Stimulated activated CD4-positive, alpha-beta T cell treated with anti-CD3 and anti-CD28 coated beads, Interleukin-4, amount 100 ng/mL, for 24 hours (primary cell): ENCODE measurements at places on chromosomes 5 and 9.

- DNase-seq = no peak
Observed at GRCh38 chr5:116765441-116765840, 190.8 kb upstream of the SEMA6A start.

DNA sequence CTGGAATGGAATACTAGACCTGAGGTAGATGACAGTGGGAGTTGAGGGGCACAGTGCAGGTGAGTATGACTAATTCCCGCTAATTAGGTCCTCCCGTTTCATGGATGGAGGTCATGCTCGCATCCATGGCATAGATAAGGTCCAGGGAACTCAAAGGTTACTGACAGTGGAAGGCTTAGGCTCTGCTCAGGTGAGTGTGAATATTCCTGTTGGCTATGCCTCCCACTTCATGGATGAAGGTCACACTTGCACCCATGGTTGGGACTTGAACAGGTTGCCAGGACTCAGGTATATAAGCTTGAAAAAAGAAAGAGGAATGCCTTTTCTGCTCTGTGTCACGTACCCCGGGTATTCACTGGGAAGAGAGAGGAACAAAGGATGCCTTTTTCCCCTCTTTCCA is 19.8 kb upstream of the UNC13B start:
- no peak for DNase-seq

GRCh38 chr5:73391441-73391881 is 57.1 kb downstream of the FOXD1 start:
- DNase-seq = no peak

DNA sequence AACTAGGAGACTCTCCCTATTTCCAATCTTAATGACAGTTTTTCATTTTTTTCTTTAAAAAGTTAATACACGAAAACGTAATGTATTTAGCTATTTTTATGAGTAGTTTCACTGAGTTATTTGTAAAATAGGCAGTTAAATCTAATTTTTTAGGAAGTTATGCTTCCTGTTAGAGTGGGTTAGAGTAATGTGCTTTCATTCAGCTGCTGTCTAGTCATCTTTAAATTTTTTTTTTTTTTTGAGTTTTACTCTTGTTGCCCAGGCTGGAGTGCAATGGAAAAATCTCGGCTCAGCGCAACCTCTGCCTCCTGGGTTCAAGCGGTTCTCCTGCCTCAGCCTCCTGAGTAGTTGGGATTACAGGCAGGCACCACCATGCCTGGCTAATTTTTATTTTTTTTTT is 34.0 kb downstream of the CDC42SE2 start:
- no peak for DNase-seq

- DNase-seq = no peak
Observed at GRCh38 chr5:135085936-135086725, 52.1 kb upstream of the PITX1 start.

- DNase-seq = peak; percentile 31
Observed at GRCh38 chr9:764105-764524, 77.4 kb upstream of the DMRT1 start.

DNA sequence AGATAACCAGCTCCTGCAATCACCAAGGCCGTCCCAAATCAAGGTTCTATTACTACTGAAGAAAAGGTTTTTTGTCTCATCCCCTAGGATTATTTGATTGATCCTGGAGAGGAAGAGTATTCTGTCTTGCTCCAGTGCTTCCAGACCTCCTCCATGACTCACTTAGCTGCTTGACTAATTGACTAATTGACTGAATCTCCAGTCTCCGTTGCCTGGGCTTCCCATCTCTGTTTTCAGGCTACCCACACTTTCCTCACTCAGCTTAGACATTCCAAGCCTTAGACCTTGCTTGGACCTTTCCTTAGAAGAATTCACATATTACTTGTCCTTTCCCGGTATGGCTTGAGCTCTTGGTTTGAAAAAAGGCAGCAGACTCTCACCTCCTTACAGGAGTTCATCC is 60.6 kb downstream of the FRMD3 start:
- DNase-seq = no peak

GRCh38 chr5:40603378-40603777 is 76.3 kb upstream of the PTGER4 start:
- no peak for DNase-seq
